Anterior cingulate cortex (tissue), 58 donors: ENCODE measurements at places on chromosomes 1 and 21.

DNA sequence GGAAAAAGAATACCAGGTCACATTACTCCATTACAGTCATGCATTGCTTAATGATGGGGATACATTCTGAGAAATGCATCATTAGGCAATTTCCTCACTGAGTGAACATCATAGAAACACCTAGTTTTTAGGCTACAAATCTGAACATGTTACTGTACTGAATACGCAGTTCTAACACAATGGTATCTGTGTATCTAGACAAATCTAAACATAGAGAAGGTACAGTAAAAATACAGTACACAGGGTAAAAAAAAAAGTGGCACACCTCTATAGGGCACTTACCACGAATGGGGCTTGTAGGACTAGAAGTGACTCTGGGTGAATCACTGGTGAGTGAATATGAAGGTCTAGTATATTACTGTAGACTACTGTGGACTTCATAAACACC lies 115.7 kb downstream of the AKT3 start:
- no peak for DNase-seq

DNA sequence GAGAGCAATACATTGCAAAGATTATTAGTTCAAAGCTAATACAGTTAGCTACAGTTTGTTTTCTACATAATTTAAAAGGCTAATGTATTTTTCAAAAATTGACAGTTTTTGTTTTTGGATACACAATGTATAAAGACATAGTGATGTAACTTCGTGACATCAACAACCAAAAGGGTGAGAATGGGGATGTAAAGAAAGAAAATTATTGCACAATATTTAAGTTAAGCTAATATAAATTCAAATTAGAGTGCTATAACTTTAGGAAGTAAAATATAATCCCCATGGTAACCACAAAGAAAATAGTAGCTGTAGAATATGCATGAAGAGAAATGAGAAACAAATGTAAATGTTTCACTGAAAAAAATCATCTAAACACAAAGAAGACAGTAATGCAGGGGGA lies 334.4 kb upstream of the DEPDC1 start:
- no peak for DNase-seq

- DNase-seq = no peak
These were observed 29.2 kb downstream of the B3GALT5 start for GRCh38 chr21:39641827-39642450.

DNA sequence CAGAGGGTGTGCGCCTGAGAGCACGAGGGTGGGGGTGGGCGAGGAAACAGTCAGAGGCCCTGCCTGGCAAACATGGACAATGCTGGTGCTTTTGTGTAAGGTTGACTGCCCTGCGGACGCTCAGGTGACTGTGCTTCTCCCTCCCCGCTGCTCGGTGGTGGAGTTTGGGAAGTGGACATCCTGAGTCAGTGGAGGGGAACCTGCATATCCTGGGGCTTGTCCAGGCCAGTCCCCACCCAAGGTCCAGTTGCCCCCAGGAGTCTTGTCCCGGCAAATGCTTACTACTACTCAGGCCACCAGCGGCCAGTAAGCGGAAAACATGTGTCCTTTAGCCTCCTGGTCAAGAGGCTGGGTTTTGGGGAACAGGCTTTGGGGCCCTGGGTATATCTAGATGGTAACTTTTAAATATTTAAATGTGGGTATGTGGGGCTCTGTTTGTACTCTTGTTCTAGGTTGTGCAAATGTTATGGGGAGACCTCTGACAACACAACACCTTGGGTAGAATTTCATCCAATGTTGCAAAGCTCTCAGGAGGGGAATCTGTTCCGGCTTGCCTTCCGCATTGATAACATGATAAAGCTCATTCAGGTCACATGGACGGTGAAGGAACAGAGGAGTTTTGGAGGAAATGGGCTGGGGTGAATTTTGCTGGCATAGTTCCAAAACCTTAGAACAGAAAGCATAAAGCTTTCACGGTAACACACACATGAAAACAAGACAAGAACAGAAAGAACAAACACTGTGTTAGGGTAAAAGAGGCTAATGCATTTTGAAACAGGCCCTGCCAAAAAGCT lies 364.9 kb downstream of the PRDM2 start:
- no peak for DNase-seq

DNA sequence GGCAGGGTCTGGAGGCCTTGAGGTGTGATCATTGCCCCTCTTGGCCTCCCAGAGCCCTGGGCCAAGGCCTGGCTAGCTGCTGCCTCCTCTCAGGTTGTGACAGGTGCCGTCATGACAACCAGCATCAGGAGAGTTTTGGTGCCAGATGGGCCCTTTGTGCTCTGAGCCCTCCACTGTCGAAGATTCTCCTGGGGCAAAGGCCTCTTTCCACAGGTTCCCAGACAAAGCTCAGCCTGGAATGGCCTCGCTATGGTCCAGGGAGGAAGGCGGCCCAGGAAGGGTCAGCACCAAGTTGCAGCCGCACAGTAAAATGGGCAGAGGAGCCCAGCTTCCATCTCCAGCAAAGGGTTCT lies 78.4 kb downstream of the ALPL start:
- no peak for DNase-seq

- DNase-seq = no peak
These were observed 34.4 kb downstream of the AHCTF1 start for GRCh38 chr1:246897302-246897701.

- no peak for DNase-seq
These were observed 40.7 kb downstream of the CASQ2 start for GRCh38 chr1:115727706-115728249.

- DNase-seq = no peak
These were observed 162.6 kb downstream of the PIK3R3 start for GRCh38 chr1:45969866-45970265.

GRCh38 chr1:185788386-185788785 lies 54.2 kb downstream of the HMCN1 start:
- no peak for DNase-seq

DNA sequence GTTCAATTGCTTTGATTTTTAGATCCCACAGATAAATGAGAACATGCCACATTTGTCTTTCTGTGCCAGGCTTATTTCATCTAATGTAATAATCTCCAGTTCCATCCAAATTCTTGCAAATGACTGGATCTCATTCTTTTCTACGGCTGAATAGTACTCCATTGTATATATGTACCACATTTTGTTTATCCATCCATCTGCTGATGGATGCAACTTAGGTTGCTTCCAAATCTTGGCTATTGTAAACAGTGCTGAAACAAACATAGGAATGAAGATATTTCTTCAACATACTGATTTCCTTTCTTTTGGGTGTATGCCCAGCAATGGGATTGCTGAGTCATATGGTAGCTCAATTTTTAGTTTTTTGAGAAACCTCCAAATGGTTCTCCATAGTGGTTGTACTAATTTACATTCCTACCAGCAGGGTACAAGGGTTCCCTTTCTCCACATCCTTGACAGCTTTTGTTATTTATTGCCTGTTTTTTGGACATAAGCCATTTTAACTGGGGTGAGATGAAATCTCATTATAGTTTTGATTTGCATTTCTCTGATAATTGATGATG lies 344.4 kb downstream of the KCTD3 start:
- no peak for DNase-seq

GRCh38 chr1:81949421-81949820 lies 148.7 kb downstream of the ADGRL2 start:
- no peak for DNase-seq
